ENCODE measurements at places on chromosomes 1 and 21.
A peak's percentile ranks its signal among the peaks of the same experiment; 100 is the strongest.

DNA sequence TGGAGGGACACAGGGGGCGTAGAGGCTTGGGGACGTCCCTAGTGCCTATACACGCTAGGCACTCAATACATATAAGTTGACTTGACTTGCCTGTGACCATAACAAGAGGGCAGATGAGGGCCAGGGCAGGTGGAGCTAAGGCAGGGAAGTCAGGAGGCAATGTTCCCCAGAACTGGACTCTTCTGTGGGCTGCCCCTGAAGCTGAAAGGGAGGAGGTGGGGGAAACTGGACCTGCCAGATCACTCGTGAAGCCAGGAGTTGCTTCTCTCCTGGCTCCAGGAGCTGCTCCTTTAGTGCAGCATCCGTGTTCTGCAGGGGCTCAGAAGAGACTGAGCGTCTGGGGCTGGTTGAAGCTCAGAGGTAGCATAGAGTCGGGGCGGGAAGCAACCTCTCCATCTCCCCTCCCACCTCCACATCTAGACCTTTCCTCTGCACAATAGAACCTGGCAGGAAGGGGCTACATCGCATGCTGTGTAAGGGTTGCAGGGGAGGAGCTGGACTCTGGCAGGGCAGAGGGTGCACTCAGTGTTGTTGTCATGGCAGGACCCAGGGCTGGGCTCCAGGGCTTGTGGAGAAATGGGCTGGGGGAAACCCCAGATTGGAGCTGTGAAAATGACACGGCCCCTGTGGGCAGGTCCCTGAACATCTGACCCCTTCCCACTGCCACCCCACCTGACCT lies 2.9 kb upstream of the SEMA4A start:
- no peak for DNase-seq

- no peak for DNase-seq
Measured at GRCh38 chr1:53712276-53712675, 26.7 kb downstream of the GLIS1 start.

- DNase-seq, result no peak
Measured at GRCh38 chr1:173554541-173555250, 48.2 kb downstream of the SLC9C2 start.

DNA sequence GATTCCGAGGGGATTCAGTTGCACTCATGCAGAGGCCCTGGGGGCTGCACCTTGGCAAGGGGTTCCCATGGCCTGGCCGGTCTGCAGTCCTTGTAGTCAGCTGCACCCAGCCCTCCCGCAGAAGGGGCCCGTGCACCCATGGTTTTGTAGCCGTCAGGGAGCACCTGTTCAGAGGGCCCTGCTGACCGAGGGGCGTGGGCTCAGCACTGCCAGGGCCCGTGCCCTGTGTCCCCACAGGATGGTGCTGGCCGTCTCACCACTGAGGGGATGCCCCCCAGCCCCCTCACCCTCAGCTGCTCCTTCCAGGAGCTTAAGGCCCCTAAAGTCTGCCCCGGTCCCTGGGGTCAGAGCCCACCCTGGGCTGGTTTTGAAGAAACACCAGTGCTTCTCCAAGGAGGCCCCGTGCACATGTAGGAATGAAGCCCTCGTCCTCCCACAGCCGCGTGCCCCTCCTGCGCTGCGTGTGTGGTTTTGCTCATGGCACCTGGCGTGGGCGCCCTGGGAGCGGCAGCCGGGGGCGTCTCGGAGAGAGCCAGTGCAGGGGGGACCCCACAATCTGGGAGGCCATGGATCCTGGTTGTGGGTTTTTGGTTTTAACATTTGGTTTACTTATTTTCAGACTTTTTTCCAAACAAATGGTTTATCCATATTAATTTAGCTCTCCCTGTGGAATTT lies 40.1 kb downstream of the PRKCZ start:
- DNase-seq, result no peak

GRCh38 chr1:152111515-152111968 lies 3.7 kb downstream of the TCHH start:
- peak; percentile 68 for DNase-seq

DNA sequence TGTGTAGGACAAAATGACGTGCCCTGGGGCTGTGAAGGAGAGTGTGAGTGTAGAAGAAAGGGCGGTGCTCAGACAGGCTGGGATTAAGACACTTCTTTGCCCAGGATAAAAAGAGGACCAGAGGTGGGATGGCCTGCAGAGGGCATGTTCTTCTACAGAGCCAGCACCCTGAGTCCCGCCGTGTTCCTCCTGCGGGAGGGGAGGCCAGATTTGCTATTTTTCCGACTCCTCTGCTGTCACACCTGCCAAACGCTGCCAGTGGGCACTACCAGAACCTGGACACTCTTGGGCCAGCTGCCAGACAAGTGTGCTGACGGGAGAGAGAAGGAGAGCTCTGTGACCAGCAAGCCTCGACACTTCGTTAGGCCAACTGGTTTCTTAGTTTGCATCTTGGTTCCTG lies 206.4 kb downstream of the PLD5 start:
- no peak for DNase-seq

Measured in RWPE2 (cell line).